Smooth muscle cell of the brain vasculature (primary cell): ENCODE measurements at places on chromosomes 16 and 17.

GRCh38 chr17:17120701-17121100, 78.4 kb downstream of the MPRIP start:
- DNase-seq = no peak

- no peak for DNase-seq
Observed at GRCh38 chr16:30356401-30357084, 1.4 kb upstream of the CD2BP2 start.

GRCh38 chr16:50393416-50393815, 24.6 kb upstream of the BRD7 start:
- no peak for DNase-seq

DNA sequence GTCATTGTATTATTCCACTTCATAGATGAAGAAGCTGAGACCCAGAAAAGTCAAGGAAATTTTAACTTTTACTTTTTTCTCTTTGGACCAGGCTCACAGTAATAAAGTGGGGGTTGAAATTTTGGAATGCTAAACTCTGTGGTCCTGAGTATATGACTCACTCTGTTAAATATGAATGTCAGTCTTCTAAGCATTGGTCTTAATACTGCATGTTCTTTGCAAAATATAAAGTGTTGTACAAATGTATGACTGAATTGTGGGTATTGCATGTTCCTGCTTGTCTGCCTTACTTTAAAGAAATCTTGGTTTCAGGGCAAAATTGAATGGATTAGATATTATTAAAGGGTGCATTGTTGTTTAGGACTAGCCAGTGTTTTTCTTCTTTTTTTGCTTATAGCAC, 950.8 kb upstream of the GOT2 start:
- no peak for DNase-seq

- DNase-seq = no peak
Observed at GRCh38 chr16:4266372-4266771, 6.5 kb downstream of the TFAP4 start.

- no peak for DNase-seq
Observed at GRCh38 chr16:80025236-80025635, 424.7 kb upstream of the MAF start.

- no peak for DNase-seq
Observed at GRCh38 chr17:43637563-43638323, 24.0 kb downstream of the MEOX1 start.

GRCh38 chr16:48611329-48612137, 1.6 kb upstream of the N4BP1 start:
- DNase-seq = no peak

- no peak for DNase-seq
Observed at GRCh38 chr17:44556166-44556831, 985 bp upstream of the FZD2 start.

DNA sequence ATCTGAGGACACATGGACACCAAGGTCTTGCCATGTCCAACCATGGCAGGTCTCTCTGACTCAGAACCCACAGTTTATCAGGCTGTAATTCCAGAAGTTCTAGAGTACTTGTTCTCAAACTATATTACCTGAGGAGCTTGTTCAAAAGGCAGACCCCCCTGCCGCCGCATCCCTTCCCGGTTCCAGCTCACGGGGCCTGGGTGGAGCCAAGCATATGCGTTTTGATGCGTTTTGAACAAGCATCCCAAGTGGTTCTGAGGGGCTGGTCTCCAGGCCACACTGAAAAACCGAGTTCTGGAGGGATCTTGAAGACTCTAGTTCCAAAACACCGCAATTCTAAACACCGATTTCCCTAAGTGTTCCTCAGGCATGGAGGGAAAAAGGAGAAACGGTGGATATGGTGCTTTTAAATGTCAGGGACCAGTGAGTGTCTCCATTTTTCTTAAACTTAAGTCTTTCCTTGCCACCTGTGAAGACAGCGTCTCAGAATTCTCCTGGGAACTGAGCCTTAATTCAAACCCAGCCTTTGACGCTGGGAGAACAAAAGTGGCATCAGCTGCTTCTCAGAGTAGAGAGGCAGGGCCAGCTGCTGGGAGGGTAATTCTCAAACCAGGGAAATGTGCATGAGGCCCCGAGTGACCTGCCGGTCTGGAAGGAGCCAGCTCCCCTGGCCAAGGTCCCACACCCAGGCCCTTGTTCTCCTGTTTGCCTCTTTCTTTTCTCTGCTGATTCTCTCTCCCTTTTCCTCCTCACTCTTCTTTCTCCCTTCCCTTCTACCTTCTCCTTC, 84.4 kb upstream of the PLCG2 start:
- no peak for DNase-seq

GRCh38 chr17:40371261-40371929, 6.9 kb upstream of the GJD3 start:
- no peak for DNase-seq

DNA sequence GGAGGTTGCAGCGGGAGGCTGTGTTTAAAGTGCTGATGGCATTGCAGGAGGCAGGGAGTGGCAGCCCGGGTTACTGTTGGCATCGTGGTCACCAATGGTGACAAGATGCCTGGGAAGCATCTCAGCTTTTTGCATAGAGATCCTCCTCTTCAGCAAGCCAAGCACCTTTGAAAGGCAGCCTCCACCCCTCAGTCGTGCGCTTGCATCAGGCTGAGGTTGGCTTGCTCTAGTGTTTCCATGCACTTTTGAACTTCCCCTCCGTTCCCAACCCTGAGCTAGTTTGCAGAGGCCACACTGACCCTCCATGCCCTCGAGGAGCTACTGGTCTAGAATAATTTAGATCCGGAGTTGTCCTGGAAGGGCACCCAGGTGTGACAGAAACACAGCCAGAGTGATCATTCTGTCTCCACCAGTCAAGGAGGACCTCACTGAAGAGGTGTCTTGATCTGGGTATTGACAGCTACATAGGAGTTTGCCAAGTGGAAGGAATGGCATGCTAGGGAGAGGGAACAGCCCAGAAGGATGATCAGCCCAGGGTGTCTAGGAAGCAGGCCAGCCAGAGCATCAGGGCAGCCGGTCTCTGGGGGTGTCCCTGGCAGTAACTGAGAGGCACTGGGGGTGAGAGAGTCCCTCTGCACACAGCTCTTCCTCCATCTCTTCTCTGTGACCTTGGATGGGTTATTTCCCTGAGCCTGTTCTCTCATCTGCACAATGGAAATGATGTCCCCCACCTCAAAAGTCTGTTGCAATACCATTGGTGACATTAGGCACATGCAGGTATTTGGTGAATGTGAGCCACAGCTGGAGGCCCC, 7.7 kb downstream of the BEAN1 start:
- DNase-seq = no peak

DNA sequence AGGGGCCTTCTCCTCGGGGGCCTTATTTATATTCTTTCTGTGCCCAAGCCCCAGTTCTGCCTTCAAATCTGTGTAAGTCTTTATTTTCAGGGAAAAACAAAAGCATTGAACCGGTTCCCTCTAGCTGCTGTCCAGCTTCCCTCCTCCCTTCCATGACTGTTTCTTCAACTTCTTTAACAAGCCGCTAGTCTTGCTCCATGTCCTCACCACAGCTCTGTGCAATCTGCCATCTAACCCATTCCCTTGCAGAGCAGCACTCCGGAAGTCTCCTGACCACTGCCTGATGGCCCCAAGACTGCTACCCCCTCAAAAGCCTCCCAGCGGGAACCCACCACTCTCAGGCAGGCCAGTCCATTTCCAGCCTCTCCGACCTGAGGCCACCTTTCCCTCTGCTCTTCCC, 16.9 kb downstream of the EMC8 start:
- DNase-seq = no peak

DNA sequence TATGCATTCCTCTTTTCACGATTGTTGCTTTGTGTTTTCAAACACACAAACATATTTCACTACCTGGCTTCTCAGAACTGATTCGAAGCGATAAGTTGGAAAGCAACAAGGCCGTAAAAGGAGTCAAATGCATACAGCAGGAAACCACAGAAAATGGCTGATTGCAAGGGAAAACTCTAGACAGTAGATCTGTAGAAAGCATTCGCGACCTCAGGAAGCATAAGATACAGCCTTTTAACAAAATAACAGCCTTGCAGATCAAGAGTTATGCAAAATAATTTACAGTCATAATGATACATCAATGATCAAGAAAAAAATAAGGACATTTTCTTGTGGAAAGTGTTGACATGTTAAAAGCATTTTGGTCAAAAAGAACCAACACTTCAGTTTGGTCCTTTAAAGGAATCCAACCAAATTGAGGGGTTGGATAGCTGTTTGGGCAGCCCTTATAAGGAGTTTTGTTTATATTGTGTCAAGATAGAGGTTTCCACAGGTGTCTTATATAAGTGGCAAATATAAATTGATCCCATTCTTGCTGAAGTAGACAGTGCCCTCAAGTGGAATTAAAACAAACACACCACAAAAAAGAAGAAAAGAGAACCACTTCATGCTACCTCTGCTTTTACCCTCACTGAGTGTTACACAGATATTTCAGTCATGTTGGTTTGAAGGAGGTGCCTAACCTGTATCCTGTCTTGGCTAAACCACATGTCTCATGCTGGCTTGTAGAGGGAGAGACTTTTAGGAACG, 5.5 kb downstream of the CYLD start:
- DNase-seq = no peak

- DNase-seq = no peak
Observed at GRCh38 chr17:12421646-12422306, 243.9 kb upstream of the MYOCD start.

DNA sequence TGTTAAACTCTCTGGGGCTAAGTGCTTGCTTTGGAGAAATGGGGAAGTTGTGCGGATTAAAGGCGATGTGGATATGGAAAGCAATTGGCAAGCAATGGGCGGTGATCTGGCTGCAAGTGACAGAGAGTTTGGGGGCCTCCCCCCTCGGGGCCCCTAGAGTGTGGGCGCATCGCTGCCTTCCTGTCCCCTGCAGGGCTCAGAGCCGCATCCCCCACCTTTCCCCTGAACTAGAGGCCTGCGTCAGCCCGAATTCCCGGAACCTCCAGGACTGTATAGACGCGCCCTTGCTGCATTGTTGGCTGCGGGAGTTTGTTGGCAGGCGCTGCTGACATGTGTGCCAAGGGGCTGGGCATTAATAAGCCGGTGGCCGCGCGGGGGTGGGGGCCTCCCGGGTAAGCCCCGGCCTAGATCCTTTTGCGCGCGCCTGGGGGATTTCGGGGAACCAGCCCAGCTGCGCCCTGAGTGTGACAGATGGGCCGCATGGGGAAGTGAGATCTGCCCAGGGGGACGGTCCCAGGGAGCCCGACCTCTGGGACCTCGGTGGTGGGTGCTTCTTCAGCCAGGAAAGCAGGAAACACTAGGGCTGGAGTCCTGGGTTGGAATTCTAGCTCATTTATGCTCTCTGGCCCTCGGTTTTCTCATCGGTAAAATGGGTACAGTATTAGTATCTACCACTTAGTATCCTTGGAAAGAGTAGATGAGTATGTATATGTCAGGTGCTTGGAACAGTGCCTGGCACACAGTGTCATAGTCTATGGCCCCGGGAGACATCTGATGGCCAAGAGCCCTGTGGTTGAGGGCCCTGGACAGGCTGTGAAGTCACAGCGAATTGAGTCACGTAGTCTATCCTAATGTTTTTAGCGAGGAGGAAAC, 1.0 kb downstream of the EEF2K start:
- DNase-seq = no peak

DNA sequence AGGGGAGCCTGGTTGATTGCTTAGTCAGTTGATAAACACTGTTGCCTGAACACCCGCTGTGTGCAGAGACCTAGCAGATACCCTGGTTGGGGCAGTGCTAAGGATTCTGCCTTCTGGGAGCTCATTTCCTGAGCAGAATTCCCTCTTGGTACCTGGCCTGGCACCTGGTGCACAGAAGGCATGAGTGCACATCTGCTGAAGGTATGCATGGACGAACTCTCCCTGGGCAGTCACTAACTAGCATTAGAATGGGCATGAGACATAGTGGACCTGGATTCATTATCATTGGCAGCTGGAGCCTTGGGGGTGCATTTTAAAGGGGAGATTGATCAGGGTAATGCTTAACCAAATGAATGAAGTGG, 13.1 kb downstream of the ADCY7 start:
- no peak for DNase-seq

- no peak for DNase-seq
Observed at GRCh38 chr16:85416228-85417109, 196.7 kb upstream of the GSE1 start.

DNA sequence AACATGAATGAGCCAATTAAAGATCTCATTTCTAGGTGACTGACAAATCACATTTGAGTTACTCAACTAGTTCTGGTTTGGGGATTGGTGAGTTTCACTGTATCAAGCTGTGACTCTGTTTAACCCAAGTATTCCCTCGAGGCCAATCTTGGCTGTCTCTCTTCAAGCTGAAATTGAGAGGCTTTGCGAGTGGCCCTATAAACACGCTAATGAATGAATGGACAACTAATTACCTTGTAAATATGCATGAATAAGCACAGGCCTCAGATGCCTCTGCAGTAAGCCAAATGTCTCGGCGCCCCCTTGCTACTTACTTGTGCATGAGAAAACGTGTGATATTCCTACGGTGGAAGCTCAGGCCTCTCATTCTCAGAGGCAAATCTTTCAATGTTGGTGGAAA, 450.3 kb upstream of the PSMD7 start:
- no peak for DNase-seq

DNA sequence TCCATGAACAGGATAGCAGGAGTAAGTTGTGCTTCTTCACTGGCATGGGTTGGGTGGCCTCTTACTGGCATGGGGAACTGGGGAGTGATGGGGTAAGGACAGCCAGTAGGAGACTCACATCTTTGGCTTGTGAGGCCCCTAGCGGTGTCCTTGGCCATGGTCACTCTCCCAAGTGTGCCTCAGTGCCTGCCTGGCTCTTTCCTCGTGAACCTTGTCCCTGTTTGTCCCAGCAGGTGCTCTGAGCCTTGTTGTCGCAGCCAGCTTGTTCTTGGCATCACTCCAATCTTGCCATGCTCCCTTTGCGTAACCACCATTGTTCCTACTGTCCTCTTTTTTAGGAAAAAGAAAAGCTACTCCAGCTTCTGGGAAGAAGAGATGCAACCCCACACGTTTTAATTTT, 53.6 kb upstream of the SDK2 start:
- DNase-seq = no peak

DNA sequence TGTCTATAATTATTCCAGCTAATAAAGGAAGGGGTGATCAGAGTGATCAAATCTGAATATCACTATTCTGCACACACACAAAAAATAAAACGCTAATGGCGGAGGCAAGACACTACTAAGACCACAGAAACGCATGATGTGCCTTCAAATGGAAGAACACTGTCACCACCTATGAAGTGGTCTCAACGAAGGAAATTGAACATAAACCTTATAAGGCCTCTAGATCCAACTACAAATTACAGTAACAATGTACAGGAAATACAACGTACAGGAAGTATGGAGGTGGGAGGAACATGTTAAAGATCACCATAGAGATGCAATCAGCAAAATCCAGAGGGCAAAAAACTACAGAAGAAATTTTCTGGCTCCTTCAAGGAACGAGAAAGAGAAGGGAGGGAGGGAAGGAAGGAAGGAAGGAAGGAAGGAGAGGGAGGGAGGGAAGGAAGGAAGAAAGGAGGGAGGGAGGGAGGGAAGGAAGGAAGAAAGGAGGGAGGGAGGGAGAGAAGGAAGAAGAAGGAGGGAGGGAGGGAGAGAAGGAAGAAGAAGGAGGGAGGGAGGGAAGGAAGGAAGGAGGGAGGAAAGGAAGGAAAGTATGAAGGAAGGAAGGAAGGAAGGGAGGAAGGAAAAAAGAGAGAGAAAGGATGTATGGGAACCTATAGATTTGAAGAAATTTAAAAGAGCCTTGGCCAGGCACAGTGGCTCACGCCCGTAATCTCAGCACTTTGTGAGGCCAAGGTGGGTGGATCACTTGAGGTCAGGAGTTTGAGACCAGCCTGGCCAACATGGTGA, 3.1 kb upstream of the SGCA start:
- DNase-seq = no peak
